ENCODE measurements at places on chromosomes 3 and 15. TPM values are rescaled to one million over a fixed set of nuclear protein-coding genes. Genes with fewer than 3 reads are reported as not detected.

GRCh38 chr3:191340966-191341365 lies 10.6 kb upstream of the UTS2B start:
- DNase-seq = no peak

CCDC39 gene
- 0.34 TPM for total RNA-seq

- DNase-seq = peak; percentile 18
Observed at GRCh38 chr3:175179055-175179454, 319.9 kb downstream of the NAALADL2 start.

DNA sequence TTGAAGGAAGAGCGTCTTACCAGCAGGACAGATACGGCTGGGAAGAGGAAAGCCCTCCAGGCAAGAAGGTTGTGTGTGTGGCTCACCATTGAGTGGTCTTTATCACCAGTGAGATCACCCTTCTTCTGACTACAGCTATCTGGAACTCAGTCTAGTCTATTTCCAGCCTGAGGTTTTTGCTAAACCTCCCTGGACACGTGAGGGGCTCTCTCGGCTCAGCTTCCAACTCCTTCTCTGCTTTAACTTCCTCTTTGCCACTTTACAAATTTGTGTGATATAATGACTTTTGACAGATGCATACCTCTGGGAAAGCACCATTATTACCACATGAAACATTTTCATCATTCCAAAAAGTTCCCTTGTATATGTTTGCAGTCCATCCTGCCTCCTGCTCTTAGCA lies 15.3 kb upstream of the ROPN1 start:
- no peak for DNase-seq

GRCh38 chr15:32831485-32831884 lies 113.7 kb downstream of the GREM1 start:
- DNase-seq = no peak

DNA sequence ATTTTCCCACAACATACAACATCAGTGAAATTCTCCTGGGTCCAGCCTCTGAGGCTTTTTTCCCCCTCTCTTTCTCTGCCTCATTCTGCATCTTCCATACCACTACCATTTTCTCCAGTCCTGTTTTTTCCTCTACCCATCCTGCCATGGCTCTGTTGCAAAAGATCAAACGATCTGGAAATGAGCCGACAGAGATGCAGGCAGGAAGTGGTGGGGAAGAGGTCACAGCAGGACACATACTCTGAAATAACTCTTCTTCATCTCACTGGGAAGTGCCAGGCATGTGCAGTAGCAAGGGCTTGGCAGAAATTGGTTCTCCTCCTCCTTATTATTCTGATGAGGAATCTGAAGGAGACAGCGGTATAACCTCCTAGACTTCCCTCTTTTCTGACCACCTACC lies 114.3 kb downstream of the CORO2B start:
- no peak for DNase-seq

DNA sequence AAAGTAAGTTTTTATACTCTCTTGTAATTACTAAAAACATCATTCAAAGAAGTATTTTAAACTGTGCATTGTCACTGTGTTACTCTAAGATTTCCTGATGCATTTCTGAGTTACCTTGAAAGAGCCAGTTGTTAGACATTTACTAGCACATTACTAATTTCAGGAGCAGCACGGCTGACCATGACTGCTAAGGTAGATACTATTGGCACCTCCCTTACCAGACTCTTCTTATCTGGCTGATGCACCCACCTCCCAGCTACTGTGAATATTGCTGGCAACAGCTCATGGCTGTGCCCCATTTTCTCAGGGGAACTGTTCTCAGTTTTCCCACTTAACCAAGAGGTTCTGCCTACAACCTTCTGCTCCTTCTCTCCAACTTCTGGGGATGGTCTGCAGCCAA lies 29.4 kb downstream of the COL6A5 start:
- no peak for DNase-seq

DNA sequence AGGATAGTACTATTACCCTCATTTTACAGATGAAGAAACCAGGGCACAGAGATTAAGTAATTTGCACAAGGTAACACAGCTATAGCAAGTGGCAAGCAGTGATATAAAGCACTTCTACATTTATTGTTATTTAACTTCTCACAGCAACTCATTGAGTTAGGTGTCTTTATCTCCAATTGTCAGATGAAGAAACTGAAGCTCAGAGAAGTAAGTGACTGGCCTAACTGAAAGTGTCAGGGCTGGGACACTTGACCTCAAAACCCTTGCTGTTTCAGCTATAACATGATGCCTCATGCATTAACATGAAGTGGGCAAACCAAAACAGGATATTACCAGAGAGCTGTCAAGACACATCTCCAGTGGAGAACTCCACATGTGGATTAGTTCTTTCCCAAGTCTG lies 65.8 kb upstream of the LEKR1 start:
- DNase-seq = no peak

DNA sequence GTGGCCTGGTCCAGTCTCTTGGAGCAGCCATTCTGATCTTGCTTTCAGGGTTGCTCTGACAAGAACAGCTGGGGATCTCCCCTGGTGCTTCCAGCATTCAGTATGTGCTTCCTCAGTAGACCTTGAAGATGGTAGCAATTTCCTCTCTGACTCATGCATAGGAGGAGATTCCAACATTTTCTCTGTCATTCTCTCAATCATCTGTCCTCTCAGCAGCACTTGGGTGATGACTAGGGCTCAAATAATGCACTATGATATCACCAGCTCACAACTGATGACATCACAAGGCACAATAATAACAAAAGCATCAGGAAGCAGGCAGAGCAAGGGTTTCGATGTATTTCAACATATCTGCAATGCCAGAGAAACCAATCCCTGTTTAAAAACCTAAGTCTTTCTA lies 52.7 kb downstream of the NFKBIZ start:
- DNase-seq = peak; percentile 61

DNA sequence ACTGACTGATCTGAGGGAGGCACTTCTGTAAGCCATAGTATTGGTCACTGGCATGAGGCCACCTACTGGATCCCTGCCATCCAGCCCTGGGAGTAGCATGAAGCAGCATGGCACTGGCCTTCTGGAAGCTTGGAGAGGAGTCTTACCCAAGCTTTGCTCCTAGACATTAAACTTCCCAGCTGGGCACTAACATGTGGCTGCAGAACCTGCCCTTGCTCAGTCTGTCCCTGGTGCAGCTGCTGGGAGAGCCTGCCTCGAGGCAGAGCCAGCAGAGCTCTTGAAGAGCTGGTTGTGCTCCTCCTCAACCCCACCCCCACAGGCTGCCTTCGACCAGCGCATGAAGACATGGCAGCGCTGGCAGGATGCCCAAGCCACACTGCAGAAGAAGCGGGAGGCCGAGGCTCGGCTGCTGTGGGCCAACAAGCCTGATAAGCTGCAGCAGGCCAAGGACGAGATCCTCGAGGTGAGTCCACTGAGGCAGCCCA lies 17.1 kb upstream of the SNX22 start:
- DNase-seq = no peak

DNA sequence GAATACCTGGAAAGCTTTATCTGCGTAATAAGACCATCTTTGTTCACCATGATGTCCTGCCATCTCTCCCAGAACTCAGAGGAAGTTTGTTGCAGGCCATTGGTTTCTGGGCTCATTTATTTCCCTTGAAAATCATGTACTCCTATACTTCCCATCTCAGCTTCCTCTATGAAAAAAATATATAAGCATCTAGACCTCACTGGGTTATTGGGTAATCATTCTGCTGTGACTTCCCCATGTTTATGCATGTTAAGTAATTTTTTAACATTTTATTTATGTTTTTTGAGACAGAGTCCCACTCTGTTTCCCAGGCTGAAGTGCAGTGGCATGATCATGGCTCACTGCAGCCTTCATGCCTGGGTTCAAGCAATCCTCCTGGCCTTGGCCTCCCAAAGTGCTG lies 184.5 kb downstream of the ZPLD1 start:
- DNase-seq = no peak

DNA sequence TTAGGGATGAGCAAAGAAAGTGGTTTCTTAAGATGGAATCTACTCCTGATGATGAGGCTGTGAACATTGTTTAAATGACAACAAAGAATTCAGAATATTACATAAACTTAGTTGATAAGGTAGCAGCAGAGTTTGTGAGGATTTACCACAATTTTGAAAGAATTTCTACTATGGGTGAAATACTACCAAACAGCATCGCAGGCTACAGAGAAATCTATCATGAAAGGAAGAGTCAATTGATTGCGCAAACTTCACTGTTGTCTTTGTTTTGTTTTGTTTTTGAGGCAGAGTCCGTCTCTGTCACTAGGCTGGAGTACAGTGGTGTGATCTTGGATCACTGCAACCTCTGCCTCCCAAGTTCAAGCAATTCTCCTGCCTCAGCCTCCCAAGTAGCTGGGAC lies 107.4 kb upstream of the SLC6A6 start:
- no peak for DNase-seq

DNA sequence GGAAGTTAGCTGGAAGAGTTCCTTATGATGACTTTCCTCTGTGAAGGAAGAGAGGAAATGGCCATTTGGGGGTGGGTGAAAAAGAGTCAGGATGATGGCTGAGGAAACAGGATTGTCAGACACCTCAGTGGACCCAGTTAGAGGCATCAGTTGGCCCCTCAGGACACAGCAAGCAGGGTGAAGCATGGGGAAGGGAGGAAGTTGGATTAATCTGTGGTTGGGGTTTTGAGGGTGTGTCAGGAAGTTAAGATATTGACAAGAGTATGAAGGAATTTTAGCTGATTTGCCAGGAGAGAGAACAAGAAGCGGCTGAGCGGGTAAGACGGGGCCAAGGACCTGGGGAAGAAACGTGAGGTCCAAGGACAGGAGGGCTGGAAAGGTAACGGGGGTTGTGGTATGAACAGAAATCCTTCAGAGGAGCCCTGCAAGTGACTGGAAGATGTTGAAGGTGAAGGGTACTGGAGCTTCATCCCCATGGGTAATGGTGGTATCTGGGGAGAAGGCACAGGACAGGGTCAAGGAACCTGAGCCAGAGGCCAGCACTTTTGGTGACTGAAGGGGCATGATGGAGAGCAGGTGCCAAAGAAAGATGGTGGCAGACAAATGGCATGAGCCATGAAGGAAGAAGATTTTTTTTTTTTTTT lies 2.7 kb downstream of the UQCC5 start:
- no peak for DNase-seq

DNA sequence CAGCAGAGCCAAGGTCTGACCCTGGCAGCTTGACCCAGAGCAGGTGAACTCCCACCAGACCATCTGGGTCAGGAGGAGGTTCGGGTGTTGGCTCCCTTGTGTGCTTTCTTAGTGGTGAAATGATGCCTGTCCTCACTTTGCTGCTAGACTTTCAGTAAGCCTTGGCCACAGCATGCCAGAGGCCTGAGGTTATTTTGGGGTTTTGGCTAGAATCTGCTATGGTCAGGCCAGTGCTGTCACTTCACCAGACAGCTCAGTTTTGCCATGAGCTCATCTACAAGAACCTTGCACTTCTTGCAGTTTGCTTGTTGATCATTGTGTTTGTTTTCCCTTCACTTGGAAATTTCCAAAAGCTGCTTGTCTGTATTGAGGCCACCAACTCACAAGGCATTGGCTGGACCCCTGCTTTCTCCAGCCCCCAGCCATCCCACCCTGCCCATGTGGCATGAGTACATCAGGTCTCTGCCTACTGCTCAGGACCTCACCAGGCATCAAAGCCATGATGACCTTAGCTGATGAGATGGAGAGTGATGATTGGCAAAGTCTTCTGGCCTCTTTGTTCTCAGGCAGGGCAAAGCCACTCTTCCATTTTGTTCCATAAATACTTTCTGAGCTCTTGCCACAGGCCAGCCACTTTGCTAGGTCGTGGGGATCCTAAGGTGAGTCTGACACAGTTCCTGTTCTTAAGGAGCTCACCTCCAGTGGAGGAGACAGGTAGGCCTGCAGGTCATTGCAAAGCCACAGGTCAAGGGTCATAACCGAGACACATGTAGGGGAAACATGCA lies 122.6 kb downstream of the ARNT2 start:
- DNase-seq = no peak

TMEM108 gene
- total RNA-seq = 0.23 TPM

DNA sequence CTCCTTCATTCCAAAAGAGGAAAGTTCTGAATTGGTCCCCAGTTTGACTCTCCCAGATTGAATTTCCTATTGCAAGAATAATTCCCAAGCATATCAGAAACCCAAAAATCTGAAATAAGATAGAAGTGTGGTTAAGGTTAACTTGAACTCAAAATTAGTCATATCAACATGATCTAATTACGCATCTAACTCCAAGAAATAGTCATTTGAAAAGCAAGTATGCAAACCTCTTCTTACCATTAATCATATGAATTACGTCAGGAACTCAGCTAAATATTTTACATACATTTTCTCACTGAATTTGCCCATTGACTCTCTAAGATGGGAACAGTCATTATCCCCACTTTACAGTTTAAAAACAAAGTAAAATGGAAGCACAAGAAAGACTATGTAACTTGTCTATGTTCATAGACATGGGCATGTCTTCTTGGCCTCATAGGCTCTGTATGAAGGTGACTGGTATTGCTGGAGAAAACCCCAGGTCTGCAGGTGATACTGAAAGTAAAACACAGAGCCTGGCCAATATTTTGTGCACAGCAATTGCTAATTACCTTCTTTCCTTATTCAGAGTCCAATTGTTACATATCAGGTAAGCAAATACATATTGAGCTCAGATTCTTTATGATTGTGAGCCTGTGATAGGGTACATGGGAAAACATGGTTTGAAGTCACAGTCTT lies 139.2 kb downstream of the ATP8B4 start:
- no peak for DNase-seq

- DNase-seq = peak; percentile 56
Observed at GRCh38 chr3:184466413-184466960, 86.6 kb downstream of the CHRD start.

TMEM158 gene
- 2.7 TPM for total RNA-seq

DNA sequence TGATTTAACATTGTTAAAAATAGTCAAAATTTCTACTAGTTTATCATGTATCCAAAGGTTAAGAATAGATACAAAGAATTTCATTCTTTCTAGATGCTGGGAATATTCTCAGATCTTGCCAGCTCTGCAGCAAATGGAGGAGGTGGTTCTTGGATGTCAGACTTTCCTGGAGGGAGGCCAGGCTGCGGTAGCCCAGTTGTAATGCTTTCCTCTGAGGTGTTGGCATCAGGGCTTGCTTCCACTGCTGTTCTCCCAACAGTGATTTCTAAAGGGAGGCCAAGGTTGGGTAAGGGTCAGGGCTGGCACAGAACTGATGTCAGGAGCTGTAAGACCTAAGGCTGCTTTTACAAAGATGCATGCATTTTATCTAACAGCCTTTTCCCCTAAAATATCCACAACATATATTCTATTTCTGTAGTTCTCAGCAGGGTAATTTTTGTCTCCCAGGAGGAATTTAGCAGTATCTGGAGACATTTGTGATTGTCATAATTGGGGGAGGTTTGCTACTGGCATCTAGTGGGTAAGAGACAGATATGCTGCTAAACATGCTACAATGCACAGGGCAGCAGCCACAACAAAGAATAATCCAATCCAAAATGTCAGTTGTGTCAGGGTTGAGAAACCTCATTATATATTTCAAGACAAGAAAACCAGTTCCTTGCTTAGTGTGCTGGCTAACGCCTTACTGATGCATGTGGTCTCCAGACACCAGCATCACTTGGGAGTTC lies 42.0 kb upstream of the SPTSSB start:
- peak; percentile 59 for DNase-seq
